ENCODE measurements at places on chromosomes 1 and 21.

- peak; percentile 86 for DNase-seq
Measured at GRCh38 chr1:41455479-41456332, 28.8 kb downstream of the EDN2 start.

- peak; percentile 20 for DNase-seq
Measured at GRCh38 chr21:27812279-27812678, 845.4 kb upstream of the ADAMTS5 start.

DNA sequence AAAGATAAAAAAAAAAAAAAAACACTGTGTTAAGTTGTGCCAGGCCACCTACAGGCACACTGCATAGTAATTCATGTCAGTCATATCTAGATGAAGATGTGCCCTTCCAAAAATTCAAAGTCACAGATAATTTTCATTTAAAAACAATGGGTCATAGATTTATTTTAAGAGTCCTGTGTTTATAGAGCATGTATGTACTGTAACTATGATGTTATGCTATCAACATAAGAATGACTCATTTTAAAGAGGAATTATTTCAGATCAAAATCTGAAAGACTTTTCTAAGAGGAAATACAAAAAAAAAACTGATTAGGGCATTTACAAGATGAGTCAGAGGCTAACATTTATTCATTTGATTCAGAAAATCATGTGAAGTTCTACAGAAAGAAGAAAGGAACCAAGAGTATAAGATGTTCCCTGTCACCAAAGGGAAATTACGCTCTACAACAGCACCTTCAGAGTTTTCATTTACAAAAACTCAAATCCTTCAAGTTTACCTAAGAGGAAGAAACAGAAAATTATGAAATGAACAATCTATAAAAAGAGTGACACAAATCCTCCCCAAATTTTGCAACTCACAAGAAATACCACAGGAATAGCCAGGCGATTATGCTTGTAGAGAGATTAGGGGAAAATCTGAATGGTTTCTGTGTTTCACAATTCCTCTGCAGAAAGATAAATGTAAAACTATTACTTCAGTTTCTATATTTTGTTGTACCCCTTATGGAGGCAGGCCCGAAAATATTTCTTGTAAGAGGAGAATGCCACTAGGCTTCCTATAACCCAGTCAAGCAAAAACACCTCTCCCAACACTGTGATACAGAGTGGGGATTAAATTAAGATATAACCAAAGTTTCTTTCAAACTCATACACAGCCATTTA, 13.8 kb downstream of the TP53BP2 start:
- DNase-seq: peak; percentile 81

- peak; percentile 1 for DNase-seq
Measured at GRCh38 chr1:119186471-119186870, 46.0 kb upstream of the WARS2 start.

DNA sequence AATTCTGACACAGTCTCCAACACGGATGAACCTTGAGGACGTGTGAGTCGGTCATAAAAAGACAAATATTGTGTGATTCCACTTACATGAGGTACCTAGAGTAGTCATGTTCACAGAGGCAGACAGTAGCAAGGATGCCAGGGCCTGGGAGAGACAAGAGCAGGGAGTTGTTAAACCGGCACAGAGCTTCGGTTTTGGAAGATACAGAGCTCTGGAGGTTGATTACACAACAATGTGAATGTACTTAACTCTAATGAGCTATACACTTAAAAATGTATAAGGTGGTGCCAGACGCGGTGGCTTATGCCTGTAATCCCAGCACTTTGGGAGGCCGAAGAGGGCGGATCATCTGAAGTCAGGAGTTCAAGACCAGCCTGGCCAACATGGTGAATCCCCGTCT, 37.8 kb upstream of the NEK2 start:
- no peak for DNase-seq

DNA sequence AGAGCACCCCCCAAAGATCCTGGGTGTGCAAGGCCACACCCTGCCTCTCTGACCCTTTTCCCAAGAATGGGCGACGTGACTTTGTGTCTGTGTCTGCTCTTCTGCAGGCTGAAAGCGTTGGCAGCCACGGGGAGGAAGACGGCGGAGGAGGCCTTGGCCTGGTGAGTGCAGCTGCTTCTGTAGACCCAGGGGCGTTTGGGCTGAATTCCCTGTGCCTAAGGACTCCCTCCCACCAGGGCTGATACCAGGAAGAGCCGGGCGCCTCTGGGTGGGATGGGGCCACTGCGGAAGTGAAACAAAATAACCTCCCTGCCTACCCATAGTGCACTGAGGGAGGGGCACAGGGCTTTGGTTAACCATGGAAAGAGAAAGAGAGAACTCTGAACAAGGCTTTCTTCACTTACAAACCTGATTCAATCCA, 2.5 kb downstream of the UBASH3A start:
- no peak for DNase-seq

- no peak for DNase-seq
Measured at GRCh38 chr1:167456926-167457325, 61.4 kb downstream of the CD247 start.

GRCh38 chr1:40708750-40709099, 17.2 kb downstream of the NFYC start:
- DNase-seq: peak; percentile 91

DNA sequence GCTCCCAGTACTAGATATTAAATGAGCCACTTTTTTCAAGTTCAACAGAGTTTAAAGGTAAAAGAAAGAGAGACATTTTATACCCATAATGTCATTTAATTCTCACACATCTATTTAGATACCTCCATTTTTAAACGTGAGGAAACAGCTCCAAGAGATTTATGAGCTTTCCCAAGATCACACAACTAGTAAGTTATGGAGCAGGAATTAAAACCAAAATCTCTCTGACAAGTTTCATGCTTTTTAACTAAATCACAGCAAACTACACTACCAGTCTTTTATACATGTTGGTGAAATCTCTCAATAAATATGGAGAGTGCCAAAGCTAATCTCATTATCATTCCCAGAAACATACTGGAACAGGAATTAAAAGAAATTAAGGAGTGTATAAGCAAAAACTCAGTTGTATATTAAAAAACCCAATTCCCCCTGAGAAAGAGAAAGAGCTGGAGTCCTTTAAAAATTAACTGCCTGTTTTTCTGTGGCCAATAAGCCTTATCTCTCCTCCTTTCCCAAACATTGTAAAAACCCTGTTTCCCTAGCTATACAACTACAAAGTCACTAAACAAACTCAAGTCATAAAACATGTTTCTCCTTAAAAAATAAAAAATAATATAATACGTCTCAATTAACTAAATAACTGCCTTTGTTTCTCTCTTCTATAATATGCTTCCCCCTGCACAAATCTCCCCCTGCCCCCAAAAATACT, 26.7 kb upstream of the THEM4 start:
- DNase-seq: no peak

- DNase-seq: peak; percentile 81
Measured at GRCh38 chr1:201649761-201650622, 111.1 kb downstream of the NAV1 start.

DNA sequence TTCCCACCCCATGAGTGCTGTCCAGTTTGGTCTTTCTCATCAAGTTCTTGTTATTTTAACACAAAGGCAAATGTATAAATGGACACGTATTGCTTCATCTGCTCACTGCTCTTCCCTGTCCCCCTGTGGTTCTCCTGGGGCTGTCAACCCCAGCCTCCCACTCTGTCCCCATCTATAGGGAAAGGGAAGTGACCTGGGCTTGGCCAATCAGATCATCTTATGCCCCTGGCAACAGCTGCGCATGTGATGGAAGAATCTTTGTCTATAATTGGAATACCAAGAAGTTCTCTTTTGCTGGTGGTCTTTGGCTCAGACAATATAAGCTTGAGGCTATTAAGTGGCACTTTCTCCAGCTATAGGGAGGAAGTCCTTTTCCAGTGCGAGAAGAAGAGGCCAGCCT, 4.7 kb upstream of the CCSAP start:
- DNase-seq: no peak

DNA sequence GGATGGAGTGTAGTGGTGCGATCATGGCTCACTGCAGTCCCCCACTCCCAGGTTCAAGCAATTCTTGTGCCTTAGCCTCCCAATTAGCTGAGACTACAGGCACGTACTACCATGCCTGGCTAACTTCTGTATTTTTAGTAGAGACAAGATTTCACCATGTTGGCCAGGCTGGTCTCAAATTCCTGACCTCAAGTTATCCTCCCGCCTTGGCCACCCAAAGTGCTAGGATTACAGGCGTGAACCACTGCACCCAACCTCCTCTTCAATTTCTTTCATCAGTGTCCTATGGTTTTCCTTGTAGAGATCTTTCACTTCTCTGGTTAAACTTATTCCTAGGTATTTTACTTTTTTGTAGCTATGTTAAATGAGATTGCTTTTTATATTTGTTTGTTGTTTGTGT, 10.7 kb upstream of the MAST2 start:
- no peak for DNase-seq

- no peak for DNase-seq
Measured at GRCh38 chr1:174174461-174175329, 15.4 kb downstream of the RABGAP1L start.

GRCh38 chr1:10724511-10724910, 71.9 kb downstream of the CASZ1 start:
- no peak for DNase-seq

- no peak for DNase-seq
Measured at GRCh38 chr1:101278238-101278637, 41.4 kb downstream of the S1PR1 start.

GRCh38 chr1:227428803-227429202, 110.5 kb upstream of the CDC42BPA start:
- peak; percentile 70 for DNase-seq

DNA sequence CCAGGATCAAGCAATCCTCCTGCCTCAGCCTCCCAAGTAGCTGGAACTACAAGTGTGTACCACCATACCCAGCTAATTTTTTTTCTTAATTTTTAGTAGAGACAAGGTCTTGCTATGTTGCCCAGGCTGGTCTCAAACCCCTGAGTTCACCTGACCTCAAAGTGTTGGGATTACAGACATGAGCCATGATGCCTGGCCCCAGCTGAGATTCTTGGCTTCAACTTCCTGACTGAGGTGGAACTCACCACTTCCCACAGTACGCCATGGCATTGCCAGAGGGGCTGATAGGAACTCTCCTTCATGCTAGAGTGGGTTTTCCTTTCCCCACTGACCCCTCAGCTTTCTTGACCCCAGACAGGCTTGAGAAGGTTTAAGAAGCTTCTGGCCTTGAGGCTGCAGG, 251.0 kb upstream of the CSF3R start:
- DNase-seq: no peak

DNA sequence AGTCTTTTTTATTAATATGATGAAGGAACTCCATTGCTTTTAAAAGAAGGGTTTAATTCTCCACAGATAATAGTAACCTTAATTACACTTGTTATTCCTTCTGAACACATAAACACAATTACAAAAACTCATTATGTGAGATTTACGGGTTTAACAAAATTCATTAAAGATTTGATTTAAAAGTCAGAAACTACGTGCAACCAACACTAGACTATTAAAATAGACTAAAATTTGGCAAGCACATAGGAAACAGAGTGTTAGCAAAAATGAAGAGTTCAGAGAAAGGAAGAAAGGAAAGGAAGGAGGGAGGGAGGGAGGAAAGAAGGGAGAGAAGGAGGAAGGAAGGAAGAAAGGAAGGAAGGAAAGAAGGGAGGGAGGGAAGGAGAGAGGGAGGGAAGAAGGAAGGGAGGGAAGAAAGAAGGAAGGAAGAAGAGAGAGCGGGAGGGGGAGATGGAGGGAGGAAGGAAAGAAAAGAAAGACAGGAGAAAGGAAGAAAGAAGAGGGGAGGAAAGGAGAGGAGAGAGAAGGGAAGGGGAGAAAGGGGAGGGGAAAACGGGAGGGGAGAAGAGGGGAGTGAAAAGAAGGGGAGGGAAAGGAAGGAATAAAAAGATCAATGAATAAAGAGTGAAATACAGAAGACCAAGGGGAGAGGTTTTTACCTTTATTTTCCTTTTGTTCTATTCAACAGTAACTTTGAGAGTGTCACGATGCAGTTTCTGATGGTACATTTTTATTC, 123.4 kb upstream of the LYPLAL1 start:
- DNase-seq: no peak

GRCh38 chr1:10399444-10399941, 629 bp downstream of the PGD start:
- peak; percentile 35 for DNase-seq

DNA sequence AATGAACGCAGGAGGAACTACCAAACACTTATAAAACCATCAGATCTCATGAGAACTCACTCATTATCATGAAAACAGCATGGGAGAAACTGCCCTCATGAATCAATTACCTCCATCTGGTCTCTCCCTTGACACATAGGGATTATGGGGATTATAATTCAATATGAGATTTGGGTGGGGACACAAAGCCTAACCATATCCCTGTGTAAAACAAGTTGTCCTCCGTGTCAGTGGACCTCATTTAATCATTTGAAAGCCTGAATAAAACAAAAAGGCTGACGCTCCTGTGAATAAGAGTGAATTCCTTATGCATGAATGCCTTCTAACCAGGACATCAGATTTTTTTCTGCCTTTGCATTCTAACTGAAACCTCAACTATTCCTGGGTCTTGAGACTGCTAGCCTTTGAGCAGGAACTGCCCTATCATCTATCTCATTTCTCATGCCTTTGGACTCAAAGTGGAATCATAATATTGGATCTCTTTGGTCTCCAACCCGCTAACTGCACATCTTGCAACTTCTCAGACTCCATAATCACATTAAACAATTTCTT, 648.8 kb downstream of the ADGRL2 start:
- DNase-seq: peak; percentile 88

DNA sequence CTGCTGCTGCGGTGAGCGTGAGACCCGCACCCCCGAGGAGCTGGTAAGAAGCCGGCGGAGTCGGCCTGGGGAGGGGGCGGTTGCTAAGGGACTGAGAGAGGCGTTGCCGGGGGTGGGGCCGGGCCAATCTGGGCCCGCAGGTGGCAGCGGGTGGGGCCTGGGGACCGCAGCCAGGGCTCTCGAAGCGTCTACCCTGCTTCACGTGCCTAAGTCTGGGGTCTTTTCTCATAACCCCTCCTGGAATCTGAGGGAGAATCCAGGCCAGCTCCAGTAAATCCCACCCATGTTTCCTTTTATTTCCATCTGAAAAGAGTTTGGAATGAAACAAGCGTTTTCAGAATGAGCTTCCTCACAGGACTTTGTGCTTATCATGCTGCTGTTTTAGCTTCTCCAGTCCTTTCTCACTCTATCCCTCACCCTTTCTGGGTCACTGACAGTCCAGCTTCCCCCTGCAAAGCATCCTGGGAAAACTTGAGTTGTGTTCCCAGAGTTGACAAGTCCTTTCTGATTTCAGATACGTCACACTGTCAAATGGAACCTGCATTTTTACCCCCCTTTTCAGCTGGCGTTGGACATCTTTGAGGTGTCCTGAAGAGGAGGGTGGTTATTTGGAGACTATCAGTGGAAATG, 431 bp downstream of the CLCN6 start:
- DNase-seq: no peak

GRCh38 chr1:184747089-184747955, 7.3 kb downstream of the EDEM3 start:
- no peak for DNase-seq

DNA sequence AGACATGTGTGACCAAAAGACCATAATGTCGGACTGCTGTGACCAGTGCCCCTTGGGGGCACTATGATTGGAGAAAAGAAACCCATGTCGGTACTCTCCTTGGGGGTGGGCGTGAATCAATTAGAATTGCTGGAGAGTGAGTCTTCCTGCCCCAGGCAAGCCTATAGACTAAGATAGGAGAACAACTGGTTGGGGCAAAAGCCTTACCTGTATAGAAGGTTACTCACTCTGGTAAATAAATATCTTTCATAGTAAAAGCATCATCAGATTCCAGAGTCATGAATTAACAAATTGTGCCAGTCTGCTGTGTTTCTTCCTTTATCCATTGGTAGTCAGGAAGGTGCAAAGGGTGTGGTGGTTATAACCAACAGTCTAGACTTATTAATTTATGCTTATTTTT, 2.9 kb upstream of the PTGFRN start:
- no peak for DNase-seq
